Stimulated activated CD4-positive, alpha-beta T cell treated with anti-CD3 and anti-CD28 coated beads, Interleukin-15, amount 100 ng/mL, for 48 hours (primary cell): ENCODE measurements at places on chromosomes 1 and 21.

GRCh38 chr1:64065571-64065970, 137.9 kb upstream of the UBE2U start:
- no peak for DNase-seq

DNA sequence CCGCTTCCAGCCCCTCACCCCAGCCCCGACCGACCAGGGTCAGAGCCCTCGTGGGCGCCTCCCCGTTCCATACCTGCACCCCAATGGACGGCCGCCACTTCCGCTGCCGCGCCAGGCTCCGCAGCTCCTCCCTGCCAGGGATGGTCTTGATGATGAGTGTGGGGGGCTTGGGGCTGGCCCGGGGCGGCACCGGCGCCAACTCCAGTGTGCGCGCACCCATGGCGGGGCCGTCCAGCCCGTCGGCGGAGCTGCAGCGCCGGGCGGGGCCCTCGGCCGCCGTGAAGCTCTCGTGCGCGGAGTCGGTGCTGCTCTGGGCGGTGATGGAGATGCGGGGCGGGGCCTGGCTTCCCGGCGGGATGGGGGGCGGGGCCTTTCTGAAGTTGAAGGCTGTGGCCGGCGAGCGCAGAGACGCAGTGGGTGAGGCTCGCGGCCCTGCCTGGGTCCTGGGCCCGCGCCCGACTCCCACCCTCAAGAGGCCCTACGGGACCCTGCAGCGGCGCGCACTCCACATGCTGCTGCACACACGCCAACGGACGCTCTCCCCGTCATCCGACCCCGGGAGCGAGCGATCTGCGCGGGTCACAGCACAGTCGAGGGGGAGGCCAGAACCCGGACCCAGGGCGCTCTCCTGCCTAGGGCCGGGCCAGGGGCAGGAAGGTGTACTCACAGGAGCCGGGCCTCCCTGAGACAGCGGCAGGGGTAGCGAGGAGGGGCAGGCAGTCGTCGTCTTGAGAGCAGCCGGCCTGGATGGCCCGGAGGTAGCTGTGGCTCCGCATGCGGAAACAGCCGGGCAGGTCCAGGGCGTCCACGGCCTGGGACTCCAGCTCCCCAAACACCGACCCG, 26.1 kb upstream of the SMIM12 start:
- DNase-seq, result peak; percentile 66

DNA sequence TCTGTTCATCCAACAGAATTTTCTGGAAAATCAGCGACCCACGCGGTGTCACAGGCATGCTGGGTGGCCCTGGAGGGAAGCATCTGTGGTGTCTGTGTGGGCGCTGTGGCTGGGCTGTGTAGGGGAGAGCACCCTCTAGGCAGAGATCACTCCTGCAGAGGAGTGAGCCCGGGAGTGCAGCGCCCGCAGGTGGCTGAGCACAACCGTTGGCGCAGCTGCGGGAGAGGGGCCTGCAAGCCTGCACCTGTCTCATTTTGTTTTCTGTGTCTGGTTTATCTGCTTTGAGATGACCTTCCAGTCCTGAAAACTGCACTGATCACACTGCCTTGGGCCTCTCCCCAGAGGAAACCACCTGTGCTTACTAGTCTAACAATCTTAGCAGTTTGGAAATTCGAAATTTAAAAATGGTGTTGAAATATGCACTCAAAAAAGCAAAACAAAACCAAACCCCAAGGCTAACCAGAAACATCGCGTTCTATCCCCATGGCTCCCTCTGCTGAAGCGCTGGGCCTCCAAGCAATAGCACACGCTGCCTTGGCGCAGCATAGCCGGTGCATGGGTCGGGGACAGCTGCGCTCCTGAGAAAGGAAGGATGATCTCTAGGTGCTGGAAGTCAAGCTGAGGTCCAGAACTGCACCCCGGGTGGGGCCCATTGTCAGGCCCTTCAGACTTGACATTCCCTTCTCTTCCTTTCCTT, 4.8 kb downstream of the FAM3B start:
- no peak for DNase-seq

GRCh38 chr21:43810505-43811261, 21.3 kb downstream of the RRP1 start:
- DNase-seq, result peak; percentile 89

GRCh38 chr1:27438621-27439061, 46.2 kb downstream of the GPR3 start:
- no peak for DNase-seq

- no peak for DNase-seq
Observed at GRCh38 chr1:12608311-12608957, 9.6 kb downstream of the DHRS3 start.

GRCh38 chr21:45590246-45590725, 48.0 kb upstream of the SLC19A1 start:
- peak; percentile 81 for DNase-seq

- no peak for DNase-seq
Observed at GRCh38 chr1:199724049-199724448, 303.5 kb upstream of the NR5A2 start.

- DNase-seq, result no peak
Observed at GRCh38 chr21:33578959-33579542, 9.4 kb downstream of the DONSON start.

DNA sequence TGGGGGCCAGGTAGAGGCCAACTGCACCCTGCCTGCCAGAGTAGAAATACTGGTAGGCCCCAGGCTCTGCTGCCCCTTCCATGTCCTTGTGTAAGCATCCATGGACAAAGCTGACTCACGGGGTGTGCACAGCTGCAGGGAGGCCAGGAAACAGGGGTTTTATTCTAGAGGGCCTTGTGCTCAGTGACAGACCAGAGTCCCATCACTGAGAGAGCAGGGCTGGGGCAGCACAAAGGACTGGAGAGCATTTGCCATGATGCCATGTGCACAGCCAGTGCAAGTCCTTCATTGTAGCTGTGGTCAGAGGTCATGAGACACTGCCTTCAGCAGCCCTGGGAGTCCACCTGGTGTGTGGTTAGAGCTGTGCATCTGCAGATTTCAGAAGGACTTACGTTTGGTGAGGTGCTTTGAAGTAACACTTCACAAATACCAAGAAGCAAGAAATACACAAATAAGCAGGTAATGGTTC, 8.1 kb downstream of the ARF1 start:
- DNase-seq, result no peak

- DNase-seq, result no peak
Observed at GRCh38 chr1:22225858-22226589, 83.1 kb upstream of the WNT4 start.

GRCh38 chr1:61741711-61742619, at the start of gene PATJ:
PATJ (plus strand) TSS chr1:61742480; CDS start chr1:61762893, 20,413 bp downstream.
- peak; percentile 48 for DNase-seq

GRCh38 chr1:72366466-72366865, 84.1 kb upstream of the NEGR1 start:
- no peak for DNase-seq

GRCh38 chr1:110321846-110322245, 17.3 kb upstream of the RBM15 start:
- no peak for DNase-seq

- no peak for DNase-seq
Observed at GRCh38 chr1:16260814-16261213, 23.8 kb upstream of the CPLANE2 start.

- no peak for DNase-seq
Observed at GRCh38 chr1:153498746-153499145, 37.0 kb downstream of the S100A6 start.

DNA sequence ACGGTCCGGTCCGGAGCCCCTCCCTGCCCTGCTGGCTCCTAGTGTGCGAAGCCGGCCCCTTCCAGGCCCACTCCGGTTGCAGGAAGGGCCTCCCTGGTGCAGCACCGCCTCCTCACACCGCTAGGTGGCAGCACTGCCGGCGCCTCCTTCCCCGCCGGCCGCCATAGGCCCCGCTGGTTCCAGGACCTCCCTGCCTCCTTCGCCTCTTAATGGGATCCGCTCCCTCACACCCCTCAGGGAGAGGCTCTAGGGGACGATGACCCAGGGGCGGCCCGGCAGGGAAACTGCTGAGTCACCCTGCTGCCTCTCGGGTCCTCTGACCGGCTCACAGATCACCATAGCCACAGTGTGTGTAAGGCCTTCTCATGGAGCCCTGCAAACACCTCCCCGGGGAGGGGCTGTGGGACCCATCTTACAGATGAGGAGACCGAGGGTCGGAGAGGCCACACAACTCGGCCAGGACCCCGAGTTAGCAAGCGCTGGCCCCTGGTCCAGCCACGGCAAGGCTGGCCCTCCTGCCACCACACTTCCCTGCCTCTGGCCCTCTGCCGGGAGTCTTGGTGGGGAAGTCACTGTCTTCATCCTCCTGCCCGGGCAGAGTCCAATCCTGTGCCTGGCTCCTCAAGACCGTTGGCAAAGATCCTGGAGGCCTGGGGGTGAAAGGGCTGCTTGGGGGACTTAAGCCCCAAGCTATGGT, 1.6 kb upstream of the AJAP1 start:
- peak; percentile 40 for DNase-seq

- DNase-seq, result no peak
Observed at GRCh38 chr1:56547977-56548376, 31.4 kb downstream of the PLPP3 start.

GRCh38 chr1:213687832-213688231, 299.9 kb upstream of the PROX1 start:
- no peak for DNase-seq

GRCh38 chr1:212792396-212792908, 758 bp downstream of the TATDN3 start:
- no peak for DNase-seq
